Urothelium cell line (cell line): ENCODE measurements at places on chromosomes 7 and 10.
A peak's percentile ranks its signal among the peaks of the same experiment; 100 is the strongest.

- DNase-seq, result no peak
Observed at GRCh38 chr7:75850235-75850634, 28.6 kb upstream of the RHBDD2 start.

DNA sequence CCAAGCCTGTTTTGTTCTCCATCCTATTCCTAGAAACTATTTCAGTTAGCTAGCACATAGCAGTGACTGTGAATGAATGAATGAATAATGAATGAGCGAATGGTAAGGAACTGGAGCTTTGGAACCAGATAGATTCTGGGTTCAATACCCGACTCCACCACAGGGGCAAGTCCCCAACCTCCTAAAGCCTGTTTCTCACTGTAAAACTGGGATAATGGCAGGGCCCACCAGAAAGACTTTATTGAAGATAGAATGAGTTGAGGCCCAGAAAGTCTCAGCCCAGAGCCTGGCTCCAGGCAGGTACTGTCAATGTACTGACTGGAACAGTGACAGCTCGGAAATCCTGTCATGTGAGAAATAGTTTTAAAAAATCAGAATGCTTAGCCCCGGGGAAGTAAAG lies 1.1 kb upstream of the CDH23 start:
- DNase-seq, result no peak

- no peak for DNase-seq
Observed at GRCh38 chr10:50846753-50847152, 38.7 kb downstream of the A1CF start.

- DNase-seq, result no peak
Observed at GRCh38 chr7:143120691-143121405, 11.0 kb upstream of the PIP start.

GRCh38 chr7:137633133-137633532 lies 213.6 kb downstream of the DGKI start:
- no peak for DNase-seq

DNA sequence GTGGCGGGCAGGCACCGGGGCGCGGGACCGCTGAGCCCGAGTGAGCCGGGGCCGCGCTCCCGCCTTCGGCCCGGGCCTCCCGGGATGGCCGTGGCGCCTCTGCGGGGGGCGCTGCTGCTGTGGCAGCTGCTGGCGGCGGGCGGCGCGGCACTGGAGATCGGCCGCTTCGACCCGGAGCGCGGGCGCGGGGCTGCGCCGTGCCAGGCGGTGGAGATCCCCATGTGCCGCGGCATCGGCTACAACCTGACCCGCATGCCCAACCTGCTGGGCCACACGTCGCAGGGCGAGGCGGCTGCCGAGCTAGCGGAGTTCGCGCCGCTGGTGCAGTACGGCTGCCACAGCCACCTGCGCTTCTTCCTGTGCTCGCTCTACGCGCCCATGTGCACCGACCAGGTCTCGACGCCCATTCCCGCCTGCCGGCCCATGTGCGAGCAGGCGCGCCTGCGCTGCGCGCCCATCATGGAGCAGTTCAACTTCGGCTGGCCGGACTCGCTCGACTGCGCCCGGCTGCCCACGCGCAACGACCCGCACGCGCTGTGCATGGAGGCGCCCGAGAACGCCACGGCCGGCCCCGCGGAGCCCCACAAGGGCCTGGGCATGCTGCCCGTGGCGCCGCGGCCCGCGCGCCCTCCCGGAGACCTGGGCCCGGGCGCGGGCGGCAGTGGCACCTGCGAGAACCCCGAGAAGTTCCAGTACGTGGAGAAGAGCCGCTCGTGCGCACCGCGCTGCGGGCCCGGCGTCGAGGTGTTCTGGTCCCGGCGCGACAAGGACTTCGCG lies 534 bp downstream of the FZD9 start:
- DNase-seq, result no peak

GRCh38 chr7:74284781-74285259 lies 4.4 kb upstream of the CLIP2 start:
- no peak for DNase-seq

DNA sequence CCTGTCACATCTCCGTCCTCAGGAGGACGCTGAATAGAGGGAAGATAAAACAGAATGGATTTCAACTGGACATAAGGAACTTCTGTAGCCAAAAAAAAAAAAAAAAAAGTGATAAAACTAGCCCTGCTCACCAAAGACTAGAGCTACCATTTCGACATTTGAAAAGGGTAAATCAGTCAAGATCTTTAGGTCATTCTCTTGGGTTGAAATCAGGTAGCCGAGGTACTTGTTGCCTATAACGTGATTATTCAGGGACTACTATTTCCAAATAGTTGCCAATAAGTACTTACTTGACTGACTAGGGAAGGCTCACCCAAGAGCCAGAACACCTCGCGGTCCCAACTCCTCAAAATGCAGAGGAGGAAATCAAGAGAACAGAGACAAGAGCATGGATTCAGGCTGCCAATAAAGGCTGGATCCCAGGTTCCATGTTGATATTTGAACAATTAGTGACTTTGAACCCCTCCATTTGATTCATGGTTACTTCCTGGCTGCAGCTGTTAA lies 2.0 kb downstream of the RHEB start:
- DNase-seq, result no peak

DNA sequence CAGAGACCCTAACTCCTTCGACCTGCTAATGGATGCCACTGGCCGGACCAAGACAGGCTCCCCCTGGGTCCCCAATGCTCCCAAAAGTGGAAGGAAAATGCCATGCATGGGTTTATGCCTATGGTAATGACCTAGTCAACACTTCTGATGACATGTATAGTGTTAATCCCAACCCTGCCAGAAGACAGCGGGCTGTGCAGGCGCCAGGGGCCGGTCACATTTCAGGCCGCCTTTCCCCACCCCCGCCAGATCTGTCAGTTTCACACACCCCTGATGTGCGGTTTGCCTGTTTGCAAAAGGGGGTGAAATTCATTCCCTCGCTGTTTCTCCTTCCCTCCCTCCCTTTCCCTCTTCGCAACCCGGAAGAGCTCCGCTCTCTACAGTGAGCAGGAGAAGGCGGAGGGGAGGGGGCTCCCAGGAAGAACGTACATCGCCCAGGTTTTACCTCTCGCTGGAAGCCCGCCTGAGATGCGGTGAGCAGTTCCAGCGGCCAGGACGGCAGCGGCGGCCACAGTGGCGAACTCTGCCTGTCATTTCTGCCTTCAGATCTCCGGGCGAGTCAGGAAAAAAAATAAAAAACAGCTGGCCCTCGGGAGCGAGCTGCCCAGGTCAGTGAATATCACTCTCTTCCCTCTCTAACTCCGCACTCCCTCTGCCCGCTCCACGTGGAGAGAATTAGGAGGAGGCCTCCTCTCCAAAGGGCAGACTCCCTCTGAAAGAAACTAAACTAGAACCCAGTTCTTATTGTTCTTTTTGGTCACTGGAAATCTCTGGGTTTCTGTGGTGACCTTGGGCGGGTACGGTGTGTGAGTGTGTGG lies 9.4 kb upstream of the GATA3 start:
- DNase-seq, result peak; percentile 74

DNA sequence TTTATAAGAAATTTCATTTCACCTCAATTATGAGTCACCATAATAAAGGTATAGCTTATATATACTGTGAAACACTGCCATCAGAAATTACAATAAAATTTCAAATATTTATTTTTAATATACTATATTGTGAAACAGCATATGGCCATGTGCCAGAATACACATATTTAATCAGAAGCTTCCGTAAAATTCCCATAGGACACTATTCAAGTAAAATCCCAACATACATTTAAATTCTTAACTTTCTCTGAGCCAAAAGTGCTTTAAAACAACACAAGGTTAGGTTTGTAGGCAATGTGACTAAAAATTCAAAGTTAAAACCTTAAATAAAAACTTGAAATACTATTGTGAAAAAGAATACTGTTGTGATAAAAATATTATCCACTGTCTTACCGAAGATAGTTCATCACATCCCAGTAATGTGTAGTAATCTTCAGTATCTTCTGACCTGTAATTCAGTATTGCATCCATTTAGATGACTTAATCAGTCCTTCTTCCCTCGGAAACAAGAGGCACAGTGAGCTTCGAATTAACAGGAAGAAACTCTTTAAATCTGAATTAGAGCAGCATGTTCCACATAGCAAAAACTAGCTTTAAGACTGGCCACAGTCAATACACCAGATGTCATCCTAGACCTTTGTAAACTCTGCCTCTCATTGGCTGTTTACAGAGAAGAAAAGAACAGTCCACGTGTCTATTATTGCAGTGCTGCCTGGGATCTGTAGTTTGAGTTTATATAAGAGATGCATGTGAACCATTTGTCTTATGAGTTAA lies at the start of gene DNAJC12:
TSS of gene DNAJC12 (minus strand) at position 648 of the 774 bp plus-strand sequence. CDS start at position 471, 177 bp downstream.
- DNase-seq, result peak; percentile 36

DNA sequence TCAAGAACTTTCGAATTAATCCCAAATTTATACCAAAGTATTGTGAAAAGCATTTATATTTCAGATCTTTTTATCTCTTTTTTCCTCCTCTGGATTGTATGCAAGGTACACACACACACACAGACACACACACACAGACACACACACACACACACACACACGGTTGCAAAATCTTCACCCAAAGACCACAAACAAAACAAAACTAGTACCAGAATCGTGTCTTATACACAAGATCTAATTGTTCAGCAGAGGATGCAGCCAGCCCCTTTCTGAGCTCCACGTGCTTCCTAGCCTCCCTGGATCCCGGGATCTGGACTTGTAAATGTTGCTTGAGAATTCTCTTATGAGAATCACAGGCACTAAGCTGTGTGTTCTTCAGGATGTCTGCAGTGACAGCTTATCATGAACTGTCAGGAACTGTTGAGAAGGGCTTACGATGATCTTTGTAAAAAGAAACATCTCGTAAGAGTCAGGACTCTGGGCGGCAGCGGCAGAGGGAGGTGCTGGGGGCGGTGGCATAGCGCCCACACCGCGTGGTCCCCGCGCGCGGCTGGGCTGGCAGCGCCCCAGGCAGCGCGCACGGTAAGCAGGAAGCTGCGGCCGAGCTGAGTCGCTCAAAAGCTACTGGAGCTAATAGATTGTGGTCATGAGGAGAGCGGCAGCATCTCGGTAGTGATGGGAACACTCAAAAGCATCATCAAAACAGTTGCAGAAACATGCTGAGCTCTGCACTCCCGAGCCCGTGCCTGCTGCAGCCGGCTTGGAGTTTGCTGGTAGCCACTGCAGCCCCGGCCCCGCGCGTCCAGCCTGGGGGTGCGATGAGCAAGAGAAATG lies 277.6 kb downstream of the GATA3 start:
- DNase-seq, result peak; percentile 65

DNA sequence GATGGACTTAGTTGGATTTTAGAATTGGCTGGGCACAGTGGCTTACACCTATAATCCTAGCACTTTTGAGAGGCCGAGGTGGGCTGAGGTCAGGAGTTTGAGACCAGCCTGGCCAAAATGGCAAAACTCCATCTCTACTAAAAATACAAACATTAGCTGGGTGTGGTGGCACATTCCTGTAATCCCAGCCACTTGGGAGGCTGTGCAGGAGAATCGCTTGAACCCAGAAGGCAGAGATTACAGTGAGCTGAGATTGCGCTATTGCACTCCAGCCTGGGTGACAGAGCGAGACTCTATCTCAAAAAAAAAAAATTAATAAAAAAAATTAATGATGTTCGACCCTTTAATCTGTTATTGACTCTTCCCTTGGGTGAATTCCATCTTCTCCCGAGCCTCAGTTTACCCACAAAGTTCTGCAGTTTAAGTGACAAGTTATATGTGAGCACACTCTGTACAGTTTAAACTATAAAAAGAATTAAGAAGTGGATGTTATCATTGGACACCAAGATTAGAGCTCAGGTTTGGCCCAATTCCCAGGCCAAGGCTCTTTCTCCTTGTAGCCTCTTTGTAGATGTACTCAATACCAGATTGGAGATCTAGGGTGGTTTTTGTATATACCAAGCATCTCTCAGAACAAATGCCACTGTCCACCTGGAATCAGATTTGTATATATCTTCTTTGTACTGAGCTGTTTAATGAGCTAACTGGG lies 15.0 kb downstream of the KAT6B start:
- DNase-seq, result no peak

GRCh38 chr7:519484-520390 lies at the start of gene PDGFA:
TSS of gene PDGFA (minus strand) at chr7:519846. CDS start at chr7:519001, 845 bp downstream.
- DNase-seq, result peak; percentile 84

DNA sequence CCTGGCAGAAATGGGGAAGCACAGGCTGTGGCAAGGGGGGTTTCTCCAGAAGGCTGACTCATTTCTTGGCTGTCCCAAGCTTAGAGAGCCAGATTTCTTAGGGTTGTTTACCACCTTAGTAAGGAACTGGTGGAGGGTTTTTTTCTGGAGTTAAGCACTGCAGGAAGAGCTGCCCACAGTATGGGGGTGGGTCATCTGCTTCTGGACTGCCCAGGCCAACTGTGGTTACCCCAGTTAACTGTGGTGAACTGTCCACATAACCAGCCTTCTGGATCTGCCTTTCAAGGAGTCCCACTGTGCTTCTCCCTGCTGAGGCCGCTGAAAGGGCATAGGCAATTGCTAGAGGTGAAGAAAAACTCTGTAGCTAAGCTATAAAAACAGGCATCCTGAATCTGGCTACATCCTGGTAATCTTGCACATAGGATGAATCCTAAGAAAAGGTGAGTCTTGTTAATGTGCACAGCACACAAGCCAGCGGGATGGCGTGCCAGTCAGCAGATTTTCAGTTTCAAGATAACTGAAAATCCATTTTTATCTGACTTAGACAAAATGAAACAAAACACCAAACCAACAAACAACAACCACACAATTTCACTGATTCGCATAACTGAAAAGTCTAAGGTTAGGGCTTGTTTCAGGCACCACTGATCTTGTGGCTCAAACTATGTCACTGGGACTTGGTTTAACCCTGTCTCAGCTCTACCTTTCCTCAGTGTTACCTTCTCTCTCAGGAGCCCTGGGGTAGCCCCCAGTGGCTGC lies 21.6 kb upstream of the TSPAN33 start:
- no peak for DNase-seq

DNA sequence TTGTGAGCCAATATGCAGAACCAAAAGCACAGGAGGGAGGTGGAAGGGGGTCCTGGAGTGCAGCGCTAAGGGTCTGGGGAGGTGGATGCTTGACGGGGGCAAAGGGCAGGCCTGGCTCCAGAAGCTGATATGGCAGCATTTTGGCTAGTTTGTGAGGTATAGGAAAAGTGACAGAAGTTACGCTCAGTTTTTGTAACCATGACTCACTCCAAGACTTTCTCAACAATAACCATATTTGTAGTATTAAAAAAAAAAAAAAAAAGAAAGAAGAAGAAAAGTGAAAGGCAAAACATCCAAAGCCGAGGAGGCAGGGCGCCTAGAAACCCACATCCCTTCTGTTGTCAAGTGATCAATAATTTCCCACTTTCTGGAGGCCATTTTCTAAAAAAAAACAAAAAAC lies 92.3 kb downstream of the RNF216 start:
- no peak for DNase-seq

- no peak for DNase-seq
Observed at GRCh38 chr10:29255104-29255503, 33.8 kb upstream of the LYZL1 start.

GRCh38 chr10:113899952-113900598 lies 45.6 kb downstream of the NHLRC2 start:
- DNase-seq, result no peak

DNA sequence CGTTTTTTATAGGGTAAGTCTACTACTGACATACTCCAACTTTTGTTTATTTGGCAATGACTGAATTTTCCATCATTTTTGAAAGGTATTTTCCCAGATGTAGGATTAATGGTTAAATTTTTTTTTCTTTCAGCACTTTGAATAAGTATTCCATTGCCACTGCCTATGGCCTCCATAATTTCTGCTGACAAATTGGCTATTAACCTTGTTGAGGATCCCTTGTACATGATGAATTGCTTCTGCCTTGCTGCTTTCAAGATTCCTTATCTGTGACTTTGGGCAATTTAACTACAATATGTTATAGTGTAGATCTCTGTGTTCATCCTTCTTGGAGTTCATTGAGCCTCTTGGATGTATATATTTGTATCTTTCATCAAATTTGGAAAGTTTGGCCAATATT lies 21.6 kb upstream of the VWDE start:
- DNase-seq, result no peak
